CD4-positive, alpha-beta memory T cell (primary cell): ENCODE measurements at places on chromosomes 7 and 10. TPM values are rescaled to one million over a fixed set of nuclear protein-coding genes. Genes with fewer than 3 reads are reported as not detected.

The ZNF365 gene
- total RNA-seq, result 3.5 TPM

The CCDC7 gene
- 70.3 TPM for total RNA-seq

The CYP3A4 gene
- not detected for total RNA-seq

The AGMO gene
- not detected for total RNA-seq

The VTI1A gene
- total RNA-seq, result 48.5 TPM

GRCh38 chr10:110845756-110846620 is 25.7 kb upstream of the PDCD4 start:
- H3K36me3 ChIP-seq, result no peaks in the 10 kb centered on the region
- H3K4me3 ChIP-seq, result no peak overlapping the region
- DNase-seq, result no peak
- no peaks in the 10 kb centered on the region for H3K27me3 ChIP-seq
- H3K4me1 ChIP-seq, result peaks cover 54% of the 10 kb centered on the region
- no peak overlapping the region for H3K27ac ChIP-seq

GRCh38 chr10:59499460-59499859 is 137.1 kb upstream of the FAM13C start:
- no peaks in the 10 kb centered on the region for H3K4me1 ChIP-seq
- no peaks in the 10 kb centered on the region for H3K27me3 ChIP-seq
- no peak overlapping the region for H3K4me3 ChIP-seq
- no peak for DNase-seq
- no peak overlapping the region for H3K27ac ChIP-seq

- no peaks in the 10 kb centered on the region for H3K36me3 ChIP-seq
- H3K27me3 ChIP-seq, result no peaks in the 10 kb centered on the region
- peaks cover 89% of the 10 kb centered on the region for H3K4me1 ChIP-seq
- H3K27ac ChIP-seq, result no peak overlapping the region
These were observed 91.6 kb upstream of the IKZF1 start for GRCh38 chr7:50212666-50213621.

GRCh38 chr7:3153118-3153517 is 109.5 kb upstream of the CARD11 start:
- no peak overlapping the region for H3K27ac ChIP-seq
- H3K27me3 ChIP-seq, result no peaks in the 10 kb centered on the region
- no peaks in the 10 kb centered on the region for H3K4me1 ChIP-seq
- no peak overlapping the region for H3K4me3 ChIP-seq
- no peaks in the 10 kb centered on the region for H3K36me3 ChIP-seq

DNA sequence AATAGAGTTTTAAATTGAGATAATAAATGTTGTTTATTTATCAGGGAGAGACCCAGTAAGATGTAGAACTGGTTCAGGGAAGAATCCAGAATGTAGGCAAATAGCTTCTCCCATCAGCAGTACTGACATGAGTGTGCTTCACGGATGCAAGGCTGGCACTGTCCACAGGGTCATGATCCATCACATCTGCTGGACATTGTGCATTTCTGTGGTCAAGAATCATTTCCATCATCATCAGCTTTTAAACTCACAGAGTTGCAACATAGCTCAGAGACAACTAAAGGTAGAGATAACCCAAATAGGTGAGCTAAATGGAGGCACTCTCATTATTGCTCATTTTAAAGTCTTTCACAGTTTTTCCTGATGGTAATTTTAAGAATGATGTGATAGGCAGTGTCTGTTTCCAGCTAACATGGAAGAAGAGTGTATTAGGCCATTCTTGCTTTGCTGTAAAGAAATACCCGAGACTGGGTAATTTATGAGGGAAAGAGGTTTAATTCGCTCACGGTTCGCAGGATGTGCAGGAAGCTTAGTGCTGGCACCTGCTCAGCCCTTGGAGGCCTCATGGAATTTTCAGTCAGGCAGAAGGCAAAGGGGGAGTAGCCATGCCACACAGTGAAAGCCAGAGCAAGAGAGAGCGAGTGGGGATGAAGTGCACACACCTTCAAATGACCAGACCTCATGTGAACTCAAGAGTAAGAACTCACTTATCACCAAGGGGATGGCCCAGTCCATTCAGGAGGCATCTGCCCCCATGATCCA is 80.8 kb downstream of the INPP5A start:
- no peak for DNase-seq
- H3K4me1 ChIP-seq, result peaks cover 19% of the 10 kb centered on the region
- H3K27me3 ChIP-seq, result no peaks in the 10 kb centered on the region
- no peak overlapping the region for H3K4me3 ChIP-seq

DNA sequence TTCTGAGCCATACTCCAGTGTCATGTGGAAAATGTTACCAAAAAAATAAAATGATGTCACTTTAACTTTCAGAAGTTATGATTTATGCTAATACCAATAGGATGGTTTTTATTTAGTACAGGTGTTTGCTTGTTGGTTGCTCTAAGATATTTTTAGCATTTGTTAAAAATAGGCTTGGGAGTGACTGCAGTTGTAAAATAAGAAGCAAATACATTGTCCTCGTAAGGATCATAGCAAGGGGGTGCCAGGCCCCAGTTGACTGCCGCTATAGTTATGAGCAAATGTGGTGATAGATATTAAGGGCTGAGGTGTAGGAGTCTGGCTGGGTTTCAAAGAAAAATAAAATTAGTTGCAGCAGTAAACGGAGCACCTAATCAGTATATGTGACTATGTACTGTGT is 354.4 kb upstream of the BMPER start:
- H3K27ac ChIP-seq, result no peak overlapping the region
- DNase-seq, result no peak
- H3K4me1 ChIP-seq, result no peaks in the 10 kb centered on the region
- H3K27me3 ChIP-seq, result no peaks in the 10 kb centered on the region
- no peak overlapping the region for H3K4me3 ChIP-seq

- peaks cover 36% of the 10 kb centered on the region for H3K27me3 ChIP-seq
- H3K4me1 ChIP-seq, result peaks cover 60% of the 10 kb centered on the region
These were observed 843 bp upstream of the GATA3 start for GRCh38 chr10:8053446-8054243.

DNA sequence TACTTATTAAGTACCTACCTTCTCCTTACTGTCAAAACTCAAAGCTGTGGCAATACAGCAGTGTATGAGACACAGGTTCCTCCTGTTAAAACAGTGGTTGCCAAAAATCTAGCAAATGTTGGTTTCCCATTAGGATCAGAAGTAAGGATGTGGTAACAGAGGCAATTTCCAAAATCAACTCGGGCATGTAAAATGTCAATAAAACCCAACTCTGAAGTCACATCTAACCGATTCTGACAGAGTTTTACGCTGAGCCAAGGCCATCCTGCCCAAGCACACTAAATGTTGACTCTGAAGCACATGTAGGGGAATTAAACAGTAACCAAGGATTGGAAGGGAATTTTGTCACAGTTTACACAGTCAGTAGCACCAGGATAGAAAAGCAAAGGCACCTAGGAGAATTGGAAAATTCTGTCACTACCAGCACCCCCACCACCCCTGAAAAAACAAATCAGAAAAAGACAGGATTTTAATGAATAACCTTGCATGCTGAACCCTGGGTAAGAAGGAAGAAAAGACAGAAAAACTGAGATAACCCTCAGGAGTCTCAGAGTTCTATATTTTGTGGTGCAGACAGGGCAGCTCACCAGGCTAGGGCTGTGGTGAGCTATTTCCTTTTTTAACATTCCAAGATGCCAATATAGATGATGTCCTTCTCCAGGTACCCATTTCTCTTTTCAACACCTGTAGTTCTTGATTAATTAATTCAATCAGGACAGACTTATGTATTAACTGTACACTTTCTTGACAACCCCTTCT is 119.5 kb downstream of the DOCK4 start:
- DNase-seq, result no peak
- H3K27me3 ChIP-seq, result no peaks in the 10 kb centered on the region
- no peak overlapping the region for H3K4me3 ChIP-seq
- no peak overlapping the region for H3K27ac ChIP-seq
- H3K4me1 ChIP-seq, result no peaks in the 10 kb centered on the region
- no peaks in the 10 kb centered on the region for H3K36me3 ChIP-seq

DNA sequence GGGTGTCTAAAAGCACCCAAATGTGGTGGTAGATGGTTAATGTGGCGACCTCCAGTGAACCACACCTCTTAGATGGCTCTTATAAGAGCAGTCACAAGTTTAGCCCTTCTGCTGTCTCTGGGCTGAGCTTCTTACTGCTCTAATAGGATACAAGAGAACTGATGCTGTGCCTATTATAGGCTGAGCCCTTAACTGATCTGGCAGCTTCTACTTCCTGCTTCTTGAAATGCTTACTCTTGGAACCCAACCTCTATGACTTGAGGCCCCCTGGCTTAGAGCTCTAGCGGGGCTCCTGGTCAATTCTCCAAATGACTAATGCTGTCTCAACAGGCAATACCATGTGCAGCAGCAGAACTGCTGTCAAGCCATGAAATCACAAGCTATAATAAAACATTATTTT is 35.0 kb upstream of the LSM8 start:
- H3K4me1 ChIP-seq, result no peaks in the 10 kb centered on the region
- H3K27me3 ChIP-seq, result no peaks in the 10 kb centered on the region
- H3K4me3 ChIP-seq, result no peak overlapping the region
- no peak for DNase-seq
- H3K27ac ChIP-seq, result no peak overlapping the region

DNA sequence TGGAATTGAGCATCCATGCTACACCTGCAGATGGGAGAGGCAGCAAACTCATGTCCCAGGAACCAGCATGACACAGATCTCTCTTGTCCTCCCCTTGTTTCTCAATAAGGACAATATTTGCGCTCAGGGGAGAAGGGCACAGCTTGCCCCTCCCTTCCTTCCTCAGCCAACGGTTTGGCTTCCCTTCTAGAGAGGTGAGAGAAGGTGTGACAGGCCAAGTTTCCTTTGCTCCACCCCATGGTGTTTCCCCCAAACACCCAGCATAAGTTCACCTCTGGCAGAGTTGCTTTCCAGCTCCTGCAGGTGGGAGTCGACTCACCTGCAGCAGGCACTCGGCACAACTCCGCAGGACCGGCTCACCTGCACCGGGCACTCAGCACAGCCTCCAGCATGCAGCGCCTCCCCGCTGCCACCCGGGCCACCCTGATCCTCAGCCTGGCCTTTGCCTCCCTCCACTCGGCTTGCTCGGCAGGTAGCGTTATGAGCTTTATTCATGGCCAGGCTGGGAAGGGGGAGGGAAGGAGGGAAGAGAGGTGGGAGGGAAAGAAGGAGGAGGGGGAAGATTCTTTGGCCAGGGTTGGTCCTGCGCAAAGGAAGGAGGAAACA is at the start of the genes ATP6V0A4 and TMEM213:
ATP6V0A4 (minus strand) TSS at position 482 of the 606 bp plus-strand sequence. CDS start 26,949 bp downstream, outside the sequence.
TMEM213 (plus strand) TSS at position 280 of the 606 bp plus-strand sequence; CDS start at position 391, 111 bp downstream.
- H3K4me3 ChIP-seq, result no peak within 1 kb of the TSS
- no peaks in the 10 kb centered on the region for H3K36me3 ChIP-seq
- H3K27ac ChIP-seq, result no peak within 1 kb of the TSS
- H3K4me1 ChIP-seq, result peaks cover 6% of the 10 kb centered on the region
- no peaks in the 10 kb centered on the region for H3K27me3 ChIP-seq

DNA sequence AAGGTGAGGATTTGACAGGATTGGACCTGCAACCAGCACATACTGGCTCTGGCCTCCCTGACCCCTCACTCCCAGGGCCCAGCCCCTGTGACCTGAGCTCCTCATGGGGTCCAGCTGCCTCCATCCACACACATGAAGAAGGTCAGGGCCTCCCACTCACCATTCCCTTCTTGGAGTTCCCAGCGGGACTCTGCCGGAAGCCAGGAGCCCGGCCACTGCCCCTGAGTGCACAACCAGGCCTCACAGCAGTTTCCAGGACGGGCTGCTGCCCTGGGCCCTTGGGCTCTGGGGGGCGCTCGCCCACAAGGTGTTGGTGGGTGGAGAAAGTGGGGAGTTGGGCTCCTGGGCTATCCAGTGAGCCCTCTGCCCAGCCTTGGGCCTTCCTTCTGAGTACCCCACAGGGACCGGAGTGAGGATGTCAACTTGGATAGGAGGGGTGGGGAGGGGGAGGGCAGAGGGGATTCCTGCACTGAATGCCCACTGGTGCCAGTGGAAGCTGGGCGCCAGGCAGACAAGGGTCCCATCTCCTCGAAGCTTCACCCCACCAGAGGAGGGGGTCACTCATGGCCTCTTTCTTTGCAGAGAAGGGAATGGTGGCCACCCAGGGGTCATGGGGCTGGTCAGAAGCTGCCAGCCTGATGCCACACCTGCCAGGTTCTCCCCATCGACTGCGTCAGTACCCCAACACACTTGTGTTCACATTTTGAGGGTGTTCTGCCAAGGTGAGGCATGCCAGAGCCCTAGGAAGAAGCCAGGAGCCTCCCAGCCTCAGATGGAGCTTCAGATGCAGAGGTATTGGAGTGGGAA is 115.3 kb downstream of the PTPN20 start:
- H3K4me1 ChIP-seq, result peaks cover 6% of the 10 kb centered on the region
- H3K27ac ChIP-seq, result no peak overlapping the region
- DNase-seq, result no peak
- no peaks in the 10 kb centered on the region for H3K36me3 ChIP-seq
